Activated T-helper 17 cell treated with anti-CD3 and anti-CD28 coated beads, Interleukin-2, amount 50 U/mL, for 72 hours (primary cell): ENCODE measurements at places on chromosomes 1 and 21.

DNA sequence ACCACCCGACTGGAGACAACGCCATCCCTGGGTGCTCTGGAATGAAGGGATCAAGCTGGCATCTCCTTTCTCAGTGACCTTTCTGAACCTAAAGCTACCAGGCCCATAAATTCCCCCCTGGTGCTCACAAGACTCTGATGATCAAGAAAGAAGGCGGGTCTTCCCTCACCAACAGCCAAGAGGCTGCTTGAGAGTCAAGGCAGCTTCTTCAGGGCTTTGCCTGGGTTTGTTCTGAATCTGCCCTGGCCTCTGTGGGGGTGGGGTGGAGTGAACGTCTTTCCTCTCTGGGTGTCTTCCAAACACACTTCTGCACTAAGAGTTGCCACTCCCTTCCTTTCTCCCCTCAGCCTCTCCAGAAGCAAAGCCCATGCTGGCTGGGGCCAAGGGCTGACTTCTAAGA lies 36.1 kb downstream of the CD247 start:
- H3K4me1 ChIP-seq: peaks cover 81% of the 10 kb centered on the region
- peak overlapping the region; percentile 86 for H3K27ac ChIP-seq

DNA sequence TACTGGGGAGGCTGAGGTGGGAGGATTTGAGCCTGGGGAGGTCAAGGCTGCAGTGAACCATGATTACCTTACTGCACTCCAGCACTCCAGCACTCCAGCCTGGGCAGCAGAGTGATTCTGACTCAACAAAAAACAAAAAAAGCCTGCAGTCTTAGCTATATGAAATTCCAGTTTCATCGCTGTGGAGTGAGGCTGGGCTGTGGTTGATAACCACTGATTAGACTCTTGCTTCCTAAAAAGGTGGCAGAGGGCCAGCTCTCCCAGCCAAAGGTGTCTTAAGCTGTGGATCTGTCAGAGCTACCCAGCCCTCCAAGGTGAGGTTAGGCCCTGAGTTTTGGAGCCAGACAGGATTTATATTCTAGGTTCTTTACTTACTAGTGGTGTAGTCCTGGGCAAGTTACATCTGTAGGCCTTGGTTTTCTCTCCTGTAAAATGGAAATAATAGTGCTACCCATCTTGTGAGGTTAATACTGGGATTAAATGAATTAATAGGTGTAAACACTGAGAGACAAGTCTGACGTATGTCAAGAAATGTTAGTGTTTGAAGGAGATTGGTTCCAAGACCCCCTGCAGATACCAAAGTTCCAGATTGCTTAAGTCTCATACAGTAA lies 35.9 kb downstream of the TMCC2 start:
- ATAC-seq: no peak
- H3K27me3 ChIP-seq: no peaks in the 10 kb centered on the region

DNA sequence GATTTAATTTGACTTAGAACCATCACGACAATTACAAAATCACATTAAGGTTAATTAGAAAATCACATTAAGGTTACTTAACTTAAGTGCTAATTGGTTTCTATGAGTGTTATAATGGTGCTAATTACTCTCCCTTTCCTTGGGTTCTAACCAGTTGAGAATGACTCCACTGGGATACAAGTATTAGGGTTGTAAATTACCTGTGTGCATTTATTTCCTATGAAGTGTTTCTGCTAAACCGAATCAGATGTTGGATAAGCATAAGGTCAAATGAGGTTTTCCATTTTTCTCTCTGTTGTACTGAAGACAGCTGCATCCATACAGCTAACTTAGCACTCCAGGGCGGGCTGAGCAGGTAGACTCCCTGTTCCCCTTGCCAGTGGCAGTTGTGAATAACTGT lies 610.3 kb upstream of the TMPRSS15 start:
- H3K4me1 ChIP-seq: no peaks in the 10 kb centered on the region
- H3K27me3 ChIP-seq: no peaks in the 10 kb centered on the region
- H3K27ac ChIP-seq: no peak overlapping the region
- H3K36me3 ChIP-seq: no peaks in the 10 kb centered on the region

DNA sequence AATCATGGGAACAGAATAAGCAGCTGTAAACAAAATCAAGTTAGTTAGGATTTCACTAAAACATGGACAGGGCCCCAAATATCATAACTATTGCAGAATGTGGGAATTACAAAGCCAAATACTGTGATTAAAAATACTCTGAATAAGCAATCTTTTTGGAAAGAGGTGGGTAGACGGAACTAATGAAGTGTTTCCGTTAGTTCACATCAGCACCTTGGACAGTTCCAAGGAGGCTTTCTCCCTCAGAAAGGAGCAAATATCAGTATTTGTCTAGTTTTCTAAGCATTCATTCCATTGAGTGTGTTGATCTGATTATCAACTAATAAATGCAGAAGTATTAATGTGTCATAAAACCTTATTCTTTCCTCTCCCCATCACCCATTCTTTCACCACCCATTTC lies 97.4 kb downstream of the FAM78B start:
- H3K27ac ChIP-seq: no peak overlapping the region
- H3K36me3 ChIP-seq: no peaks in the 10 kb centered on the region
- H3K4me1 ChIP-seq: no peaks in the 10 kb centered on the region
- H3K27me3 ChIP-seq: no peaks in the 10 kb centered on the region

- H3K36me3 ChIP-seq: no peaks in the 10 kb centered on the region
- H3K4me1 ChIP-seq: no peaks in the 10 kb centered on the region
- H3K27me3 ChIP-seq: peaks cover 37% of the 10 kb centered on the region
- H3K4me3 ChIP-seq: no peak overlapping the region
- no peak for ATAC-seq
- no peak overlapping the region for H3K27ac ChIP-seq
Observed at GRCh38 chr1:112496290-112496689, 12.5 kb upstream of the WNT2B start.

DNA sequence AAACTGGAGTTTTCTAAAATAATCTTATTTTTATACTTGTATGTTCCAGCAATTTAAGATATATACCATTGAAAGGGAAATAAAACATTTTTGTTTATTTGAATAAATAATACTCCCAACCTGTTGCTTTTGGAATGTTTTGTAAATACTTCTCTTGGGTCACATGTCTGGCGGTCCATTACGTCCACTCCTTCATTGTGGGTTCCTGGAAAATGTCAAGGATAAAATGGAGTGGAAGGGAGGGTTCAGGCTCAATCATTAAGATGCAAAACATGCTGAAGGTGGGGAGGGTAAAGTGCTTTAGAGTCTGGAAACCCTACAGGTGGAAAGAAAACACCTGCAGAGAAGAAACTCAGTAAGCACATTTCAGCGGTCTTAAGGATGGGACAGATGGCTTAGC lies 34.2 kb upstream of the FAM3B start:
- H3K4me3 ChIP-seq: no peak overlapping the region
- H3K27ac ChIP-seq: no peak overlapping the region
- H3K27me3 ChIP-seq: peaks cover 32% of the 10 kb centered on the region

- no peak overlapping the region for H3K27ac ChIP-seq
- H3K27me3 ChIP-seq: peaks cover 3% of the 10 kb centered on the region
- ATAC-seq: no peak
- H3K4me3 ChIP-seq: no peak overlapping the region
Observed at GRCh38 chr21:30233228-30234020, 17.5 kb upstream of the CLDN8 start.

DNA sequence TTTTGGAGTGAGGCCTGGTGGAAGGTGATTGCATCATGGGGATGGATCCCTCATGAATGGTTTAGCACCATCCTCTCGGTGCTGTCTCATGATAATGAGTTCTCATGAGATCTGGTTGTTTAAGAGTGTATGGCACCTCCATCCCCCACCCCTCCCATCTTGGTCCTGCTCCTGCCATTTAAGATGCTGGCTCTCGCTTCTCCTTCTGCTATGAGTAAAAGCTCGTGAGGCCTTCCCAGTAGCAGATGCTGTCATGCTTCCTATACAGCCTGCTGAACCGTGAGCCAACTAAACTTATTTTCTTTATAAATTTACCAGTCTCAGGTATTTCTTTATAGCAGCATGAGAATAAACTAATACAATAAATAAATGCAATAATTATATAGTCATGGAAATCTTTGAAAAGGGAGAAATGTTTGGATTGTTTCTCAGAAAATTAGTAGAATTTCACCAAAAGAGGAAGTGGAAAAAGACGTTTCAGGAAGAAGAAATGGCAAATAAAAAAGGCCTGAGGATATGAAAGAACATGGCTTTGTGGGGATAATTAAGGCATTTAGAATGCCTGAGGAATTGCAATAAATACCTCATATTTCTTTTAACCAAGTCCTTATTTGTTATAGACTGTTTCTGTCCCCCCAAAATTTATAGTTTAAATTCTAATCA lies 451.2 kb upstream of the ADGRL4 start:
- H3K4me3 ChIP-seq: no peak overlapping the region
- H3K4me1 ChIP-seq: no peaks in the 10 kb centered on the region
- no peaks in the 10 kb centered on the region for H3K27me3 ChIP-seq
- no peaks in the 10 kb centered on the region for H3K36me3 ChIP-seq

- ATAC-seq: no peak
- H3K4me1 ChIP-seq: peaks cover 14% of the 10 kb centered on the region
- no peaks in the 10 kb centered on the region for H3K36me3 ChIP-seq
- H3K27me3 ChIP-seq: peaks cover 13% of the 10 kb centered on the region
Observed at GRCh38 chr1:201755200-201755599, 73.8 kb upstream of the IPO9 start.

DNA sequence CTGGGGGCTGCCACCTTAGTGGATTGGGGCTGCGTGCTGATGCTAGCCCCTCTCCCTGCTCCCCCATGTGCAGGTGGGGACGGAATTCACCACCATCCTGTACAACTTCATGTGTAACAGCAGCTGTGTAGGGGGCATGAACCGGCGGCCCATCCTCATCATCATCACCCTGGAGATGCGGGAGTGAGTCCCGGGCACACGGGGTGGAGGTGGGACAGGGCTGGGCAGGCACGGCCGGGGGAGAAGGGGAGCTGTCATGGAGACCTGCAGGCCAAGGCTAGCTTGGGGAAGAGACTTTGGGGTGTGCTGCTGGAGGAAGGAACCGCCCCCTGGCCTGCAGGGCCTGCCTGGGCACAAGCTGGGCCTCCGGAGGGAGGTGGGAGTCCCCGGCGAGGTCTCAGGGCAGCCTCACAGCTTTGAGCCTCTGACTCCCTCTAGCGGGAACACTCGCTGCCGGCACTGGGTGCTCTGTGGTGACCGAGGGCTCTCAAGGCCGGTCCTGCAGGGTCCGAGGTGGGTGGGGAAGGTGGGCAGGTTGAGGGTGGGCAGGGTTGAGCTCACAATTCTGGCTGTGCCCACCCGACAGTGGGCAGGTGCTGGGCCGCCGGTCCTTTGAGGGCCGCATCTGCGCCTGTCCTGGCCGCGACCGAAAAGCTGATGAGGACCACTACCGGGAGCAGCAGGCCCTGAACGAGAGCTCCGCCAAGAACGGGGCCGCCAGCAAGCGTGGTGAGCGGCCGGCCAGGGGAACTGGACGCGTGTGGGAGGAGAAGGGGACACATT lies 25.0 kb upstream of the CCDC27 start:
- H3K27ac ChIP-seq: no peak overlapping the region
- no peak for ATAC-seq
- no peaks in the 10 kb centered on the region for H3K4me1 ChIP-seq
- H3K36me3 ChIP-seq: no peaks in the 10 kb centered on the region
- no peak overlapping the region for H3K4me3 ChIP-seq

- no peak for ATAC-seq
- H3K27me3 ChIP-seq: peaks cover 7% of the 10 kb centered on the region
- no peak overlapping the region for H3K4me3 ChIP-seq
- H3K27ac ChIP-seq: no peak overlapping the region
- no peaks in the 10 kb centered on the region for H3K4me1 ChIP-seq
Observed at GRCh38 chr1:218364028-218364710, 19.0 kb downstream of the TGFB2 start.

GRCh38 chr21:43281661-43282357 lies 113.0 kb downstream of the CRYAA start:
- H3K27ac ChIP-seq: no peak overlapping the region
- H3K27me3 ChIP-seq: no peaks in the 10 kb centered on the region
- no peaks in the 10 kb centered on the region for H3K36me3 ChIP-seq
- H3K4me1 ChIP-seq: no peaks in the 10 kb centered on the region
- H3K4me3 ChIP-seq: no peak overlapping the region

GRCh38 chr1:24954631-24955030 lies 24.6 kb upstream of the RUNX3 start:
- H3K4me1 ChIP-seq: peaks cover 41% of the 10 kb centered on the region
- peak overlapping the region; percentile 80 for H3K4me3 ChIP-seq
- H3K27me3 ChIP-seq: no peaks in the 10 kb centered on the region
- H3K27ac ChIP-seq: peak overlapping the region; percentile 90
- H3K36me3 ChIP-seq: peaks cover 100% of the 10 kb centered on the region
- ATAC-seq: peak; percentile 11

- no peaks in the 10 kb centered on the region for H3K36me3 ChIP-seq
- H3K27me3 ChIP-seq: no peaks in the 10 kb centered on the region
- ATAC-seq: no peak
- no peak overlapping the region for H3K27ac ChIP-seq
Observed at GRCh38 chr1:216616425-216616824, 106.8 kb downstream of the ESRRG start.

- H3K27ac ChIP-seq: no peak overlapping the region
- no peaks in the 10 kb centered on the region for H3K36me3 ChIP-seq
- H3K4me3 ChIP-seq: no peak overlapping the region
- peak; percentile 64 for ATAC-seq
Observed at GRCh38 chr1:245378311-245378722, 223.5 kb downstream of the KIF26B start.

GRCh38 chr1:56284928-56285327 lies 294.4 kb downstream of the PLPP3 start:
- no peak overlapping the region for H3K27ac ChIP-seq
- H3K27me3 ChIP-seq: peaks cover 5% of the 10 kb centered on the region

DNA sequence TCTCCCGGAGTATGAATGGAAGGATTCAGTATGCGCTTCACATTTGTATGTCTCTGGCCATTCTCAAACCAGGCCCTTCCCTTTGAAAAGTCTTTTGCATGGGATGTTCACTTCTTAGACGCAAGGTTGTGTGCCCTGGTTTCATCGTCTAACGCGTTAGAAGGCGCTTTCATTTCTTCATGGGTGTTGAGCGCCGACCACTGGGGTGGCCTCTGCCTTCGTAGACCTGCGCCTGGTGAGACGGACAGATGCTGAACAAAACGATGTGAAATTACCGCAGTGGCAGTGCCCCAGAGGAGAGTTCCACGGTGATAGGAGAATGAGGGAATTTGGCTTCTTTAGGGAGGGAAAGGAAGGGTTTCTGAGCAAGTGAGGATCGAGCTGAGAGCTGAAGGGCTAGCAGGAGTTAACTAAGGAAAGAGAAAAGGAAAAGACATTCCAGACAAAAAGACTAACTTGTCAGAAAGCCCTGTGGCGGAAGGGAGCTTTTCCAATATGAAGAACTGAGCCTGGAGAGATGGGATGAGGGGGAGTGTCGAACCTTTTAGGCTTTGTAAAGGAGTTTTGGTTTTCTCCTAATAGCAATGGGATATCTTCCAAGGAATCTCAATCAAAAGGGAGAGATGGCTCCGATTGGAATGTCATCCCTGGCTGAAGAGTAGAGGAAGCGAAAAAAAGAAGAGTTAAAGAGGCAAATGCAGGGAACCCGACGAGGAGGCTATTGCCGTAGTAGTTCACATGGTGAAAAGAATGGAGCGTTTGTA lies 951 bp downstream of the GGPS1 start:
- H3K4me1 ChIP-seq: peaks cover 14% of the 10 kb centered on the region
- ATAC-seq: peak; percentile 15
- H3K27me3 ChIP-seq: no peaks in the 10 kb centered on the region
- H3K36me3 ChIP-seq: peaks cover 30% of the 10 kb centered on the region
- H3K27ac ChIP-seq: no peak overlapping the region
